ENCODE measurements at places on chromosomes 5 and 9.

DNA sequence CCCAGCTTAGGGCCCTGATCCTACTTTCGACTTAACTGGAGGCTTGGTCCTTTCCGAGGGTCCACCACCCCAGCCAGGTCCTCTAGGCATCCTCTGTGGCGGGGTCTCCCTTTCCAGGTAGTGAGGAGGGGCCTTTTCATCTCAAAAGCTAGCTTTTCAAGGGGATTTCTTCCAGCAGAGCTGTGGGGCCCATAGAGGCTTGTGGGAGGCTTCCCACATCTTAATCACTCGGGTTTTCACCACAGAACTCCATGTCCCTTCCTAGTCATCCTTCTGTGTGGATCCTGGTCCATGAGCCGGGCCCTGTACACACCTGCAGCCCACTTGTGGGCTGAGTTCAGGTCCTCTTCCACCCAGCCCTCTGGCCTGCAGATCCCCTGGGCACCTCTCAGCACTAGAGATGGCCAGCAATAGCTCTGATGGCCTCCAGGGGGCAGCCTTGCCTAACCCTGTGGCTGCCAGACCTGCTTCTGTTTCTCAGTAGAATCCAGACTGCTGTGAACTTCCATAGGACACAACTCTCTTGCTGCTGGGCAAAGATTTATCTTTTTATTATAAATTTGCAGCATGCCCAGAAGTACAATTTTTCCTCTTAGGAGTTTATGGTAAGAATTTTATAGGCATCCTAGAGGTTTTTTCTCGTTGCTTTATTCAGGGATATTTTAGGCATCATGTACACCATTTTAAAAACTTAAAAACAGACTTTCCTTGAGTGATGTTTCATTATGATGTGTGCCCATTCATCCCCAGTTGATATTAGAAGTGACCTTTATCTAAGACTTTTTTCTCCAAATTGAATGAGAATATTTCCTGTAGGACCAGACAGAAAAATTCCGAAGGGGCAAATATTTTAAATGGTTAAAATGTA is 208.9 kb downstream of the TRIO start:
- DNase-seq: no peak

DNA sequence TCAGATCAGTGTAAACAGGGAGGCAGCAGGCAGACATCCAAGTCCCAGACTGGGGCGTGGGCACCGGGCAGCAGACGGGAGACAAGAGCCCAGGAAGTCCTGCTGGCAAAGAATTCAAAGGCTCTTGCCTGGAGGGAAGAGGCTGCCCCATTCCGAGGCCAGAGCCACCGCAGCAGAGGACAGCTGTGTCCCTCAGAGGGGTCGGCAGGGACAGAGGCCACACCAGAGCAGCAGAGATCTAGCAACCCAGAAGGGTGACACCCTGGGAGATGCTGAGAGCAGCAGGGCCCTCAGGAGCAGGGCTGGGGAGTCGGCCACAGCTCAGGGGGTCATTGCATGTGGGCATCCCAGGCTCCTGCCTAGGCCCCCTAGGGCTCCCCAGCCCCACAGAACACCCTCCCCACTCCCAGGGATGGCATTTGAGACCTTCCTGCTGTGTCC is 29.1 kb downstream of the ADAMTS2 start:
- no peak for DNase-seq

DNA sequence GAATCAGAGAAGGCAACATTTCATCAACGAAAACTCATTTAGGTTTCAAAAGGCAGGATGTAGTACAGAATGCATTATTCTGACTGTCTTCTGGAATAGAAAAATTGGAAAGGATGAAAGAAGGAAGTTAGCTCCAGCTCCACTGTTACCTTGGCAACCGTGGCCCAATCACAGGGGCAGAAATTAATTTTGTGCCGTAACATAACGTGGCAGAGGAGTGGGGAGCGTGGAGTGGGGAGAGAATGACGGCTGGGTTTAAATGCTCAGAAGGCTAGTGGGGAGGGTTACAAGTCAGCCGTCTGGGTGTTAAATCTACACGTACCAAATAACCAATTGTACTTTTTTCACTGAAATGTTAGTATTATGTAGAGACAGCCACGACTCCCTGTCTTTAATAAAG is 32.3 kb upstream of the EQTN start:
- no peak for DNase-seq

DNA sequence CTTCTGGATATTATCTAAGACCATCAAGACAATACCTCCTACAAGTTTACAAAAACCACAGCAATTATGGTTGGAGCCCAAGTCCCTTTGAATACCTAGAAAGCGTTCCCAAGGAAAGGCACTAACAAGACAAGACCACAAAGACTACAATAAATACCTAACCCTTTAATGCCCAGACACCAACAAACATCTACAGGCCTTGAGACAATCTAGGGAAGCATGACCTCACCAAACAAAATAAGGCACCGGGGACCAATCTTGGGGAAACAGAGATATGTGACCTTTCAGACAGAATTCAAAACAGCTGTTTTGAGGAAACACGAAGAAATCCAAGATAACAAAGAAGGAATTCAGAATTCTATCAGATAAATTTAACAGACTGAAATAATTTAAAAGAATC is 37.8 kb downstream of the OXCT1 start:
- no peak for DNase-seq

DNA sequence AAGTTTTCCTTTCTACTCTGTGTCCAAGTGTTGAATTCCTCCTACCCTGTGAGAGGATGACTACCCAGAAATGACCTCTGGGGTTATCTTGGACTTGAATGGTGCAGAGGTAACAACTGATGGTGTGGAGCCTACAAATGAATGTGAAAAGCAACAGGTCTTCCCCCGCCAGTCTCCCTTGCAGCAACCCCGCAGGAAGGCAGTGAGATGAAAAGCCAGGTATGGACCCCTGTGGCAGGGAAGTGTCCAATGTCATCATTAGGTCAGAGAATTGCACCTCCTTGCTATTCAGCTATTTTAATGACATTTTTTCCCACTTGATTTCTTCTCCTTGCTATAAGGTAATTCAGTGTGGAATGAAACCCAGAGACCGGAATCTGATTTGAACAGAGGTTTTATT is 58.5 kb downstream of the MAT2B start:
- no peak for DNase-seq

DNA sequence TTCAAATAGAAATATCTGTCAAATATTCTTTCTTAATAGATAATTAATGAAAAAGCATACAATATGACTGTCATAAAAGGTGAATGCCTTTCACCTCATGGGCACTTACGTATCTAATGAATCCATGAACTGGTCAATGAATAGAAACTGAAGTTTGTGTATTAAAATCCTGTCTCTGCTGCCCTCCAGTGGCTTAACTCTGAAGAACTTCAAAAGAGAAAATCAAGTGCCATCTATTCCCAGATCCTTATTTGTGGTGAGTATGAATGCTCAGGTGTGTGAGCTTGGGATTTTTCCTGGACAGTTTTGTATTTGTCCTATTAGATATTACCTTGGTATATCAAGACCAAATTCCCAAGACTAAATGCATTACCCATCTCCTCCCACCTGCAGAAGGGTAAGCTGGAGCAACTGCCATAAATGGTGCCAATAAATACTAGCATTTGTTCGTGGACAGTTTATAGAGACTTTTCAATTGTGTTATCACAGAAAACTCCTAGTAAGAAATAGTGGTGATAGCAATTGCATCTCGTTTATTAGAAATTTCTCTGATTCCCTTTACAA is 44.0 kb upstream of the SVEP1 start:
- DNase-seq: no peak

GRCh38 chr5:80246995-80247729 is 8.7 kb downstream of the SERINC5 start:
- DNase-seq: no peak

GRCh38 chr9:74577956-74578355 is 80.8 kb downstream of the RORB start:
- DNase-seq: no peak

- no peak for DNase-seq
These were observed 14.7 kb upstream of the CCIN start for GRCh38 chr9:36154331-36154952.

GRCh38 chr5:36179950-36180349 is 28.0 kb downstream of the SKP2 start:
- no peak for DNase-seq

DNA sequence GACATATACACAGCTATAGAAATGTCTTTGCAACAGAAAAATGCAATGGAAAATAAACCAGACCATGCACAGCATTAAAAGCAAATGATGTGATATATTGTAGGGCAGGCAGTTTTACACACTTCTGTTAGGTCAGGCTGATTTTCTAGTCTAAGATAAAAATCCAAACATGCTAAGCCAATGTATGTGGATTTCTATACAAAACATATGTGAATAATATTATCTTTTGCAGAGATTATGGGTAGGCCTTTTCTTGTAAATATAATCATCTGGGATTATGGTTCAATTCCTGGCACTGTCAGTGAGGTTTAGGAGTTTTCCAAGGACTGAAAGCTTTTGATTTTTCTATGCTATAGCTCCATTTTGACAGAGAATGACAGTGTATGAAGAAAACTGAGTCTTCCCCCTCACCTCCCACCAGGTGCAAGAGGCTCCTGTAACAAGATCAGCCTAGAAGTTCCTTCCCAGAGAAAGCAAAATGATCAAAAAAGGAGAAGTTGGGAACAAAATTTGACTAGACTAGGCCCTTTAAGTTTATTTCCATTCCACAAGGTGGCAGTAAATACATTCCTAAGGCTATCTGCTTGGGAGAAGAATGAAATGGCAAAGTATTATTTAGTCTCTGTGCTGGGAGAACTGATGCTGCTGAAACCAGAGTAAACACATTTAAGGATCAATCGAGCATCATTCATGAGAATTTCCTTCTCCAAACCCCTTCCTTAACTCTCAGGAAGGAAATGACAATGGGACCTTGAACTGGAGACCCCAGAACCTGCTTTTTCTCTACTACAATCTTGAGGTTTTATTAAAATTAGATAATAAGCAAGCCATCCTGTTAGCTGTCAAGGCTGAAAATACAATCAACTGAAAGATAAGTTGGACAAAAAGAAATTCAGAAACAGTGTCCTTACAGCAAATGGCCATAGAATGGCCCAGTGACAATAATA is 133.0 kb upstream of the TUT7 start:
- no peak for DNase-seq

All from coronary artery (tissue), 2 donors.